ENCODE measurements at places on chromosomes 7 and 10.

GRCh38 chr7:51569581-51569980, 253.0 kb upstream of the COBL start:
- DNase-seq: no peak

GRCh38 chr10:84925495-84925894, 597.1 kb downstream of the CCSER2 start:
- DNase-seq: no peak

DNA sequence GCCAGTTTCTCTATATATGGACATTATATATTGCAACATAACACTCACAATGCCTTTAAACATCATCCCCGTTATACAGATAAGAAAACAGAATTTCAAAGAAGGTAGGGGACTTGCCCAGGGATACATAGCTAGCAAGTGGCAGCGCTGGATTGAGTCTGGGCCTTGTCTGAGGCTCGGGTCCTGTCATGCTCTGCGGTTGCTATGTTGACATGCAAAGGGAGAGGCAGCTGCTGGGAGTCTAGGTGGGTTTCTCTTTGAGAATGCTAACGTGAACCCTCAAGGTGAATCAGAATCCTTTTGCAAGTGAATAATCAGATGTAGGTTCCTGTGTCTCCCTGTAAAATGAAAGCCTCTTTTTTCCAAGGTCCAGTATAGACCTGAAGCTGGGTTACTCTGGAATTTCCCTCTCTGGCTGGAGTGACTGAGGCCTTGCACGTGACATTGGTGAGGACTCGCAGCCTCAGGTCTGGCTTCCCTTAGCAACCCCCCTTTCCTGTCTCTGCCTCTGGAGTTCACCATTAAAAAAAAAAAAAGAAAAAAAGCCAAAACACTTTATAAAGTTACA, 38.9 kb downstream of the TCF7L2 start:
- no peak for DNase-seq

DNA sequence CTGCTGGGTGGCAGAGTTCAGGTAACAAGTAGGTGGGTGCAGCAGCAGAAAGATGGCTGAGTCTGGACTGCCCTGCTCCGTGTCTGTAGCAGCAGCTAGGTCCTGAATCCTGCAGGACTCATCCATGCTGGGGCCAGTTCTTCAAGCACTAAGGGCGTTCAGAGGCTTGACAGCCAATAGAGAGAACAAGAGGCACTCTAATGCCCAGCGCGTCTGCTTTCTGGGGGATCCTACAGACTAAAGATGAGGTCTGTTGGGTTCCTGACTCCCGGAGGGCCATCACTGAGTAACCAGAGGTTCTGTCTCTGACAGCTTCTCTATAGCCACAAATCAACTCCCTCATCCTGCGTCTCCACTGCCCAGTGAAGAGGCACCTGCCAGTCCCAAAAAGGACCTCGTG, 125.5 kb downstream of the PTPN20 start:
- no peak for DNase-seq

DNA sequence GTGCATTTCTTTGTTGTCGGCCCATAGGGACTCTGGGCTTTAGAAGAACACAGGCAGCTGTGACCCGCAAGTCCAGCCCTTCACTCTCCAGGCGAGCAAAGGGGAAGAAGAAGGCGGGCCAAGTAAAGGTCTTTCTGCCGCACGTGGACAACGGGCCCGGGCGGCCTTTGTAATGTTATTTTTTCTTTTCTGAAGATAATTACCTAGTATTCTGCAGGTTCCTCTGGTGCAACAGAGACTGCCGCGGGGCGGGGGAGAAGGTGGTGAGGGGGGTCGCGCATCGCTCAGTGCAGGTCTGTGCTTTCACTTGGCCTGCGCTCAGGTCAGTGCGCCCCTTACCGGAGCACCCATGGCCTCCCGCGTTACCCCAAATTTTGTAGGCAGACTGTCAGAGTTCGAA, 7.1 kb upstream of the TBX20 start:
- no peak for DNase-seq

GRCh38 chr10:132674311-132674710, 111.6 kb downstream of the NKX6-2 start:
- DNase-seq: no peak

GRCh38 chr7:12488341-12488740, 82.2 kb upstream of the SCIN start:
- DNase-seq: no peak

- DNase-seq: no peak
These were observed 70.0 kb downstream of the MINDY4 start for GRCh38 chr7:30841025-30841735.

DNA sequence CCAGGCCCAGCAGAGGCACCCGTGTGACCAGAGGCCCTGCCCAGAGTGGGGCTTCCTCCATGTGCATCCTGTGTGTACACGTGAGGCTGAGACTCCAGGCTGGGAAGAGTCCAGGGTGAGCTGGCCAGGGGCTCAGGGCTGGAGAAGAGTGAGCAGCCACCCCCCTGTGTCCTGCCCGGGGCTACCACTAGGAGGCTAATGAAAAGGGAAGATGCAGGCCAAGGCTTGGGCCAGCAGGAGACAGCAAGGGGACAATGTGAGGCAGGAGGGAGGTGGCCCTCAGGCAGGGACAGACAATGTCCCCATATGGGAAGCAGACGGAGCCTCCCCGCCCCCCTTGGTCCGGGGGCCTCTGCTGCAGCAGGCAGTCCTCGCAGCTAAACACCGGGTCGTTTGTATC, 102.0 kb downstream of the HIF1AN start:
- DNase-seq: no peak

DNA sequence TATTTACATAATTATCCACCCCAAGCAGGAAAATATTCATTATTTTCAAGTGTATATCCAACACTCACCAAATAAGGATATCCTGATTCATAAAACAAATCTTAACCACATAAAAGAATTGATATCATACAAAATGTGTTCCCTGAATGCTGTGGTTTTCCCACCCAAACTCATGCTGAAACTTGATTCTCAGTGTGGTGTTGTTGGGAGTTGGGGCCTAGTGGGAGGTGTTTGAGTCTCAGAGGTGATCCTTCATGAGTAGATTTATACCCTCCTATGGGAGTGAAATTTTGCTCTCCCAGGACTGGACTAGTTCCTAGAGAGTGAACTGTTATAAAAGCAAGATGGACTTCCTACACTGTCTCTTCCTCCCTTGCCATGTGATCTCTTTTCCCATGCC, 1028.3 kb downstream of the SORCS1 start:
- DNase-seq: no peak

DNA sequence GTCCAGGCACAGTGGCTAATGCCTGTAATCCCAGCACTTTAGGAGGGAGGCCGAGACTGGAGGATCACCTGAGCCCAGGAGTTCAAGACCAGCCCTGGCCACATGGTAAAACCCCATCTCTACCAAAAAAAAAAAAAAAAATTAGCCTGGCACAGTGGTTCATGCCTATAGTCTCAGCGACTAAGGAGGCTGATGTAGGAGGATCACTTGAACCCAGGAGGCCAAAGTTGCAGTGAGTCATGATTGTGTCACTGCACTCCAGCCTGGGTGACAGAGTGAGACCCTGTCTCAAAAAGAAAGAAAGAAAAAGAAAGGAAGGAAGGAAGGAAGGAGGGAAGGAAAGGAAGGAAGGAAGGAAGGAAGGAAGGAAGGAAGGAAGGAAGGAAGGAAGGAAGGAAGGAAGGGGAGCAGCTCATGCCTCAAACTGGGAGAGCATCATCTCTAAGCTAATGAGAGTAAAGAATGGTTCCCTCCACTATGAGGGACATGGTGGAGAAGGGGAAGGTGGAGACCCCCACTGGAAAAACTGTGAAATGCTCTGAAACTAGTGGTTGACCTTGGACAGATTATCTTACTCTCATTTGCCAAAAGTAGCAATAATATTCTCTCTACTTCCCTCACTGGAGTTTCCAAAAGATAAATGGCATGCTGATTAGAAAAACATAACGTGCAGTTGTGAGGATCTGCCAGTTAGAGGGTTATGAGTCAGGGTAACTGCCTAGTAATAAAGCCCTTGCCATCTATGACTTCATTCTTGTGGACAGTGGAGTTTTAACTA, 16.8 kb downstream of the GIMAP5 start:
- DNase-seq: no peak

DNA sequence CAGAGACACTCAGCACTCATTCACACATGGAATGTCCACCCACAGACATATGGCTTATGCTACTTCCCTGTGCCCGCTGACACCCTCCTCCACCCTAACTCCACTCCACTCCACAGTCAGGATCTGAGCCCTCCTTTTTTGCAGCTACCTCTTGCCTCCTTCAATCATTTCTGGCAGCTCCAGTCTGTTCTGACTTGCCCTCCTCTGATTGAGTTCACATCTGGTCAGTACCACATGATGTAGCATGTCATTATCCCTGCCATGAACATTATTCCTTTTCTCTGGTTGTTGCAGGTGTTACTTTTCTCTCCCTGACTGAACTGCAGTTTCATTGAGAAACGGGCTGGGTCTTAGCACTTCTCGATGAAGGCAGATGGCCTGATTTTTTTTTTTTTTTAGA, 130.1 kb upstream of the EGR2 start:
- no peak for DNase-seq

GRCh38 chr7:116616555-116617059, 55.4 kb upstream of the MET start:
- no peak for DNase-seq

DNA sequence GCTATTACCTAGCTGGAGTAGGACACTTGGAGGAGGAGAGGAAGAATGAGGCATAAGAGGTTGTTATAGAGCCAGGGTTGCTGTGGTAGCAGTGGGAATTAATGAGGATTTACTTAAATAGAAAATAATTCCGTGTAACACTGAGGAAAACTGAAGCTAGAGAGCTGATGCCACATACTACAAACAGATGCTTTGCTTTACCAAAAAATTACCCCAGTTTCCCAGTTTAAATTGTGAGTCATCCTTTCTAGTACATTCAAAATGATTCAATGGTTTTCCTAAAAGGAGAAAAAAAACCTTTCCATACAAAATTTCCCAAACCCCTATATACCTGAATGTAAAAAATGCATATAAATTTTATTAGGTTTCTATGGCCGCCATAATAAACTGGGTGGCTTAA, 58.3 kb downstream of the ZNF518A start:
- no peak for DNase-seq

GRCh38 chr10:58435297-58435985, 50.2 kb downstream of the TFAM start:
- DNase-seq: no peak

- DNase-seq: no peak
These were observed 20.8 kb upstream of the GGCT start for GRCh38 chr7:30525429-30525828.

DNA sequence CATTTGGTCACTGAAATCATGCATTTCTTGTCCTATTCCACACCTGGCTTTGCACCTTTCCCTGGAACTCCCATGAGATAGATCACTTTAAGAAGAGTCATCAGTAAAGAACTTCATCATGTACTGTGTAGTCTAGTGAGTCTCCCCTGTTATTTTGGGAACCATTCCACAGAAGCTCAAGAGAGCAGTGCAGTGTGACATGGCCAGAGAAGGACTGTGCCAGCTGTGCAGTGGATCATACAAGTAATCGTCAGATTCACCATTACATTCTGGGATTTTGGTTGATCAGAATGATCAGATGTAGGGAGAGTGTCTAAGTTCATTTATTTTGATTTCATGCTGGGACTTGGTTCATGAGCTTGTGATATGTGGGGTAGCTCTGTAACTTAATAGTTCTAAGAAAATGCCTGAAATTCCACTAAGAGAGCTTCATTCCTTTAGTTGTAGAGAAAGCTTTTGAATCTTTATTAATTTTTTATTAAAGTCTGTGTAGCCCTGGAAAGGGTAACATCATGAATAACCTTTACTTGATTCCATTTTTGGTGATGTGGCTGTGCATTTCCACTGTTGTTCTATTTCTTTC, 166.8 kb downstream of the SUGCT start:
- no peak for DNase-seq

GRCh38 chr10:85673270-85673669, 693.3 kb downstream of the GRID1 start:
- no peak for DNase-seq

DNA sequence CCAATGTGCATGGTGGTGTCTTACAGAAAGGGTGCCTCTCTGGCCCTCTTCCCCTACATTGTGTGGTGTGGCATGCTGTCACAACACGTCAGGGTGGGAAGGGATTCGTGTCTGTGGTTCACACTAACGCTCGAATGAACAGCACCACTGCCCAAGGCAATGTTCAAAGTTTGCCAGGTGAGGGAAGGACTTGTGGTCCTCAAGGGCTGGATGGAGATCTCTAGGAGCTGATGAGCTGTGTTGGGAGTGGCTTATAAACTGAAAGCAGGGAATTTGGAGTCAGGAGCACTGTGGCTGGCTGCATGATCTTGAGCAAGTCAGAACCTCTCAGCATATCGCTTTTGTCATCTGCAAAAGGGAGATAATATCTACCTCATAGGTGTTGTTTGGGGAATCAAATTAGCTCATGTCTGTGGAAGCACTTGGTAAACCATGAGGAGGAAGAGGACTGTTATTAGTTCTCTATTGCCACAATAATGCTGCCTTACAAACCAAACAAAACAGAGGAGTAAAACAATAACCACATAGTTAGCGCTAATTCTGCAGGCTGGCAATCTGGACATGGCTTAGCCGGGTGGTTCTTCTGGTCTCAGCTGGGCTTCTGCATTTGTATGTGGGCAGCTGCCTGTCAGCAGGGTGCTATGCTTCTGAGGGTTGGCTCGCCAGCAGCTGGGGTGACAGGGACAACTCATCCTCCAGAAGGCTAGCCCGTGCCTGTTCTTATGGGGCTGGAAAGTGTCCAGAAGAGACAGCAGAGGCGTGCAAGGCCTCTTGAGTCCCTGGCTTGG, 22.9 kb upstream of the C10orf105 start:
- DNase-seq: no peak

DNA sequence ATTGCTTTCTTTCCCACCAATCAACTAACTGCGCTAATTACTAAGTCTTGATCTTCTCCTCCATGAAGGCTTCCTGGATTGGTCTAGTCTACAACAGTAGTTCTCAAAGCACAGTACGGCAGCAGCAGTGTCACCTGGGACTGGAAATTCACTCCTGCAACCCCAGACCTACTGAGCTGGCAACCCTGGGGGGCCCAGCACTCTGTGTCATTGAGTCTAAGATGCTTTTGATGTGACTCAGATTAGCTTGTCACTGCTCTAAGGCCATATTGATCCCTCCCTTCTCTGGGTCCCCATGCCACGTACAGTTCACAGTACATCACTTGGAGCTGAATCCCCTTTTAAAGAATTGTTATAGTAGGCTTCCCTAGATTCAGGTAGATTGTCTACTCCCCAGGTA, 65.7 kb upstream of the KMT2C start:
- no peak for DNase-seq

GRCh38 chr10:33963729-33964128, 629.3 kb upstream of the NRP1 start:
- no peak for DNase-seq

- peak; percentile 53 for DNase-seq
These were observed 67.3 kb downstream of the ST7 start for GRCh38 chr7:117020591-117020973.
